ENCODE measurements at places on chromosomes 7 and 10.

GRCh38 chr7:117479225-117480054 is at the start of gene CFTR:
Gene CFTR (plus strand): TSS chr7:117480025. CDS start chr7:117480095, 70 bp downstream.
- no peak for DNase-seq

- DNase-seq, result peak; percentile 86
Measured at GRCh38 chr10:33330543-33331378, 3.7 kb downstream of the NRP1 start.

DNA sequence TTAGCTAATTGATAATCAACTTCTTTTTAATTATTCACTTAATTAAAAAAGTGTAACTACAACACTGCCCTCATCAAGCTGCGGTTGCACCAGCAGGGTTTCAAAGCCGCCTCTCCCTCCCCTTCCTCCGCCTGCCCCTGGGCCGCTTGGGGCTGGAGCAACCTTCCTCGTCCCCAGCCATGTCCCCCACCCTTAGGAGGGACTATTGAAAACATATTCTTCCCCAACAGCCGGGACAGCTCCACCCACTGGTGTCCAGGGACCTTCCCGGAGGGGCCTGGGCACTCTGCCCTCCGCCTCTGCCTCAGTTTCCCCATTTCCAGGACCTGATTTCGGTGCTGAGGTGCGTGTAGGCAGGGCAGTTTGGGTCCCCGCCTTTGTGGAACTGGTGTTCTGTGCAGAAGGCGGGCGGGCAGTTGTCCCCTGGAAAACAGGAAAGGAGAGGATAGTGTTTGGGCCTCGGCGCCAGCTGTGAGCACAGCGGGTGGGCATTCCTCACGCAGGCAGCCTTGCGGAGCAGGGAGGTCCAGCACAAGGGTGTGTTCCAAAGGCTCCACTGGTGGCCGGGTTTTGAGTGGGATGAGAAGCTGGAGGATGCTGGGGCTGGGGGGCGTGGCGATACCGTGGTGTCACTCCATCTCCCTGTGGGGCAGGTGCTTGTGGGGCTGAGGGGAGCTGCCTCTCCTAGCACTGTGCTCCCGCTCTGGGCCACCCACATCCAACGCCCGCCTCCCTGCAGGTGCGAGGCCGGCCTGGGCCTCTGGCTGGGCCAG is 15.7 kb downstream of the UNCX start:
- DNase-seq, result no peak

DNA sequence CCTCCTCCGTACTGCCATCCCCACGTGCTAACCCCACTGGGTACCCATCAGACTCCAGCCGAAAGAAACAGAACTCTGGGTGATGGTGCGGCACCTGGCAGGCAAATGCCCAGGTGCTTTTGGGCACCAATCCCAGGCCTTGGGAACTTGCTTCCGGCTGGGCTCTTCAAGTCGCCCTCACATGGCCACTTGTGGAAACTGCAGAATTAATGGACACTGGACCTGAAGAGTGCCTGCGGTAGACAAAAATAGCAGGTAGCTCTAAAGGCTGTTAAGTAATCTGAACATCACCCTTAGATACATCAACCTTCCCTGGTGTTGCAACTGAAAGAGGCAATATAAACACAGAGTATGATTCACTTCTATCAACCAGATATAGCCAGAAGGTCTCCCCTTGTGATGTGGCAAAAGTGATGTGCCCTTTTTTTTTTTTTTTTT is 644.4 kb downstream of the GRM8 start:
- peak; percentile 25 for DNase-seq

DNA sequence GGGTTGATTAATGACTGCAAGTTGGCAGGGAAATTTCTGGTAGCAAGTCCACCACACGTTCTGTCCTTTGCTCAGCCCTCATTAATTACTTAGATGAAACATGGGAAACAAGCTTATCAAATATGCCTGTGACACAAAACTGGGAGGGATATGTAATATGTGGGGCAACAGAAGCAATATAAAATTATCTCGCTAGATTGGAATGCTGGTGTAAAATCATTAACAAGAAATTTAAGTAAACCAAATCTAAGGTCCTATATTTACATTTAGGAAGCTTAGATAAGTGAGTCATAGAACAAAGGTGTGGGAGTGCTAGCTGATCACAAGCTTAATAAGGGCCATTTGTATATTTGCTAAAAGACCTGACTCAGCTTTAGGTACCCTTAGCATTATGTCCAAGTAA is 23.5 kb downstream of the TRPV5 start:
- no peak for DNase-seq

DNA sequence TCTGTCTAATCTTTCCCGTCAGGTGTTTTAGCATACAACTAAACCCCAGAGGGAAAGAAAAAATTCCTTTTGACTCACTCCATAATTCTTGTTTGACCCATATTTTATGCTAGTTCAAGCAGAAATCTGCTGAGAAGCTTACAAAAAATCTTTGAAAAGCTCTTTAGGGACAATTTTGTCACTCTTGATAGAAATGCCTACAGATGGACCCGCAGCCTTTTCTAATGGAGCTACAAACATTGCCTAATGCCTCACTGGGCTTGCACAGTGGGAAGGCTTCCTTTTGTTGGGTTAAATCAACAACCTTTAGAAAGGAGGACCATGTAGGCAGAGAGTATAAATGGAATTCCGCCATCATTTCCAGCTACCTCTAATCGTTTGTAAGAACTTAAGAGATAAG is 344.5 kb downstream of the PCLO start:
- DNase-seq, result no peak

- no peak for DNase-seq
Measured at GRCh38 chr7:78260826-78261225, 462.3 kb downstream of the PHTF2 start.

- no peak for DNase-seq
Measured at GRCh38 chr10:123428391-123428790, 237.8 kb upstream of the GPR26 start.

DNA sequence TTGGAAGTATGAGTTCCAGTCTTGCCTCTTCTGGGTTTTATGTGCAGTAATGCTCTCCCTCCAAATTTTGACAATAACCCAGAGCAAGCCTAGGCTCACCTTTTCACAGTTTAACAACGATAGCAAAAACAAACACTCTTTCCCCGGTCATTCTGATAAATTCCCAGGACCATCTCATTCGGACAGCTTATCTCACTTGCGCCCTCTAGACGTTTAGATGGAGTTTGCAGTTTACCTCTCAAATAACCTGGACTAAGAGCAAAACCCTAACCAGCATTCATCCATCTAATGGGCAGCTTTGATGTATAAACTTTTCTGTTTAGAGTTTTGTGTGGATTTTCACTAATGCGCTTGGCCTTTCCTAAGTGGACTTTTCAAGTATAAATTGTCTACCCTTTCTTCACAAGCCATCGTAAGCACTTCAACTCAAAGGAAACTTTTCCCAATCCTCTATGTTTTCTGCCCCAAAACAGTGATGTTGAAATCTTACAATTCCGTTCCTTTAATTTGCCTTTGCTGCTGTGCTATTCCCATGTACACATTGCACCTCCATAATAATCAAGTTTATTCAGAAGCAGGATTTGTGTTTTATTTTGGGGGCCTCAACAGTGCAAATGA is 114.9 kb downstream of the HDAC9 start:
- DNase-seq, result peak; percentile 63

DNA sequence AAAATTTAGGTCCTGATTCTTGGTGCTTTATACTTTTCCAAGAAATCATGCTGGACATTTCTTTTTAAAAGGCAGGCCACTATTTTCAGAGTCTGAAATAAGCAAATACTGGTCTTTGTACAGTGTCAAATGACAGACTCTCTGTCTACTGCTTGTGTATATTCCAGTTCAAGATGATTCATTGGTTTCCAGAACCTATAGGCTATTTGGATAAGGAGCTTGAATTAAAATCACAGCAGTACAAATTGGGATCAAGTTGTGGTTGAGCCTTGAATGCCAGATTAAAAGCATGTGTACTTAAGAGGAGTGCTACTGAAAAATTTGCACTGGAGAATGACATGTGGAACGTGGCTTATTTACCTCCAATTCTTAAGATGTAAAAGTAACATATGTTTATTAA is 10.7 kb downstream of the KMT2E start:
- DNase-seq, result no peak

- DNase-seq, result peak; percentile 72
Measured at GRCh38 chr10:59006511-59007306, 169.7 kb upstream of the PHYHIPL start.

GRCh38 chr7:123360631-123361030 is 160.9 kb upstream of the SLC13A1 start:
- no peak for DNase-seq

- no peak for DNase-seq
Measured at GRCh38 chr7:132141109-132141508, 435.2 kb downstream of the PLXNA4 start.

GRCh38 chr10:80512031-80512526 is 25.6 kb upstream of the SH2D4B start:
- no peak for DNase-seq

GRCh38 chr7:36295090-36295489 is 94.6 kb upstream of the ANLN start:
- no peak for DNase-seq

DNA sequence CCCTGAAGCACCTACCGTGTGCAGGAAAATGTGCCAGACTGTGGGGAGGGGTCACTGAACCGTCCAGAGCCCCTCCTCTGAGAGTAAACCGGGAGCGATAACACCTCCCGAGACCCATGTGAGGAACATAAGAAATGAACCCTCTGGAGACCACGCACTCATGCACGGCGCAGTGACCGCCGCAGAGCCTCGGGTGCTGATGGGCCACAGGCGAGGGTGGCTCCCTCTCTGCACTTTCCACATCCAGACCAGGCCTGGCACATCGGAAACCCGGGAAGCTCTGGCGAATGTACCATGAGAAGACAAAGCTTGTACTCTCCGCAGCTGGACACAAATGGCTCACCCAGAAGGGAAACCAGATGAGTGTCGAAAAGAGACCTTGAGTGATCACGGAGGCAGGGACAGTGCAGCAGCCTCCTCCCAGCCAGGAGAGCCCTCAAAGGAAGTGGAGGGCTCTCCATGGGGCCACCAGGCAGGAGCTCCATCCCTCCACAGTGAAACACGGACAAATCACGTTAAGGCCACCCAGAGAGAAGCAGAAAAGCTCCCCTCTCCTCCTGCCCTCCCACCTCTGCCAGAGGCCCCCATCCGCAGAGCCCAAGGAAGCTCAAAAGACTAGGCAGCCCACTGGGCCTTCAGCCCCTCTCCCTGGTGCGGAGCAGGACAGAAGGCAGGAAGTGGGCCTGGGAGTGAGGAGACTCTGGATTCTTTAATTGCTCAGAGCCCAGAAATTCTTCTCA is 178.1 kb upstream of the PPP2R2D start:
- no peak for DNase-seq

GRCh38 chr7:99221866-99222265 is 14.0 kb upstream of the KPNA7 start:
- no peak for DNase-seq

DNA sequence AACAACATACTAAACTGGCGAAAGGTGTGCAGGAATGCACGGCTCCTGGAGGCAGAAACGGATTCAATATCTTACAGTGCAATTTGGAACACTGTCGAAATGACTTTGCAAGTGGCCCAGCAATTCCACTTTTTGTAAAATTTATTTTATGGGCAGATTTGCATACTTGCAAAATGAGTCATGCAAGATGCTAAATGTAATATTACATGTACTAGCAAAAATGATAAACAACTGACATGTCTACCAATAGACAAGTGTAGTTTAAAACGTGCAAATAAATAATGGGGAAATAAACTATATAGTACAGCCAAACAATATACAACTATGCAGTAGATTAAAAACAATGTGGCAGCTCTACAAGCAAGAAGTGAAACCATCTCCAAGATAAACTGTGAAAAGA is 97.7 kb downstream of the ARHGAP12 start:
- no peak for DNase-seq

- no peak for DNase-seq
Measured at GRCh38 chr7:46993396-46993795, 588.5 kb downstream of the TNS3 start.

- DNase-seq, result peak; percentile 11
Measured at GRCh38 chr10:85317827-85318226, 989.4 kb downstream of the CCSER2 start.
